ENCODE measurements at places on chromosomes 2 and 18. TPM values are rescaled to one million over a fixed set of nuclear protein-coding genes. Genes with fewer than 3 reads are reported as not detected.

Gene MOGAT1
- 0.80 TPM for total RNA-seq

Gene HOXD10
- total RNA-seq: 1.1 TPM

Gene SOWAHC
- total RNA-seq: 40.6 TPM

Gene HOXD12
- total RNA-seq: not detected

Gene BCL11A
- total RNA-seq: 19.3 TPM

Gene SCTR
- total RNA-seq: not detected

Gene YES1
- total RNA-seq: 49.4 TPM

Gene HPCAL1
- 88.9 TPM for total RNA-seq

Gene NYAP2
- 0.14 TPM for total RNA-seq

Gene ATP6V1B1
- not detected for total RNA-seq

Gene SDC1
- 109 TPM for total RNA-seq

Gene FBXO41
- total RNA-seq: 1.4 TPM

Gene TLX2
- total RNA-seq: 0.96 TPM

Gene SPP2
- not detected for total RNA-seq

Gene DPP10
- total RNA-seq: 7.5 TPM

Gene KLHL30
- total RNA-seq: not detected

Gene EML6
- total RNA-seq: 4.1 TPM

Gene SERPINB12
- not detected for total RNA-seq

Gene DTNA
- total RNA-seq: 13.1 TPM

Gene RAB17
- 76.3 TPM for total RNA-seq

Gene SERPINB7
- total RNA-seq: not detected

Gene GPR55
- total RNA-seq: 1.9 TPM

All from transverse colon (tissue), 4 donors.